ENCODE measurements at places on chromosomes 12 and 14.

GRCh38 chr14:106315436-106315835 lies 789.1 kb downstream of the TMEM121 start:
- DNase-seq: no peak

DNA sequence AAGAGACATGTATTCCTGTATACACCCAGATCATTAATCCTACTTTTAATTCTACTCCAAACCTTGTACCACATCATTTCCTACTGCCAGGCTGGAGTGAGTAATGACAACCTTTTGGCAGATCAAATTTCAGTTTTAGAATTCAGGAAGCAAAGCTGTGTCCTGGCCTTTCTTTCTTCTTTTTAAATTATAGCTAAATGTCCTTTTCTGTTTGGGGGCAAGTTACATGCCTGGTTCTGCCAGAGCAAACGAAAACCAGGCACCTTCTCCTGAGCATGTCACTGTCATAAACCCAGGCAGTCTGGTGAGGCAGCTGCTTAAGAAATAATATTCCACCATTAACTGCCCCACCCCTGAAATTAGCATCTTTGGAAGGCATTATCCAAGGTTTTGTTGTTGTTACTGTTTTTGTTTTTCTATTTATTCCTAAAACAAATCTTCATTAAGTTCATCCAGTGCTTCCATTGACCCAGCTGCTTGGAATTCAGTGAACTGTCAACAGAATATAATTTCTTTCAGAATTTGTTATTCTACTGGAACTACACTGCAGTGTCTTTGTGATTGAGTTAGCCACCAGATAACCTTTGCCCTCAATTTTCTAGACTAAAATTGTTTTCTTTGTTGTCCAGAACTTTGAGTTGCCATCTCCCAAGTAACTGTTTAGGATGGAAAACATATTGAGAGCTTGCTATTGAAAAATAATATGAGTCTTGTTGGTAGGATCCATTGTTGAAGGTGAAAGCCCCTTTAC lies 33.2 kb downstream of the SAMD4A start:
- DNase-seq: no peak

DNA sequence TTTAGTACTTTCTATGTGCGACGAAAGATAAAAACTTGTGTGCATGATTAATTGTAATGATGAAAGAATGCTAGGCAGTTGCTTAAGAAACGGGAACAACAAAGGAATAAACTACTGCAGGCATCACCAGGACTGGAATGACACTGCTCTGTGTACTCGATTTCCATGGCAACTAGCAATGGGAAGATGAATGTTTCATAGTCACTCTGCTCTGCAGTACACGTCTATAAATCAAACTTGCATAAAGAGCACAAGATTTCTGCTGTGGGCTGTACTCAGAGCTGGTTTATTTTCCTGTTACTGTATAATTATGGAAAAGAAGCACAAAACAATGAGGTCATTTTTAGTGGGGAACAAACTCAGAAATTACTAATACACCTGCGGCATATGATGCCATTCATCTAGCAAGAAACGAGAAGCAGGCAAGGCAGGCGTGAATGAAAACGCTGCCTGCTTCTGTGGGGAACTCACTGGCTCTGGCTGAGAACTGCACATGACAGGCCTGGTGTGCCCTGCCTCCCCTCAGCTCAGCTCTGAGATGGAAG lies 41.8 kb downstream of the EFCAB11 start:
- no peak for DNase-seq

- DNase-seq: no peak
Observed at GRCh38 chr14:60839657-60840056, 105.1 kb downstream of the MNAT1 start.

DNA sequence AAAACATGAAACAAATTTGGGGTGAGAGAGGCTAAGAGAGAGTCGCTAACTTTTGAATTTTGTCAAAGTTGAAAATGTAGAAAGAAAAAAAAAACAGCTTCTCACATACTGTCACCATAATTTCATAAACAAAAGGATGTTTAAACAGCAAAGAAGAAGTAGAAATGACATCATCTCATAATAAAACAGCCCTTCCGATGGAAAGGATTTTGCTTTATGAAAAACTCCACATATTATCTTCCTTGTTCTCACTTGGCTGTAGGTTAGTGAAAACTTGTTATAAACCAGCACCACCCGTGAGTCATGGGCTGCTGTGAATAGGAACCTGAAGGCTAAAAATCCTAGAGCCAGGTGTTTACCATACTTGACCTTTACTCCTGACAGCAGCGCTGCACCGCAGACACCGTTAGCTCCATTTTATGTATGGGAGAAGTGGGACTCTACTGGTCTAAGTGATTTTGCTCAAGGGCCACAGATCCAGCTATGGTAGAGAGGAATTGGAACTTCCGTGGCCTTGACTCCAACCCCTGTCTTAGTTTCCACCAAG lies 63.0 kb upstream of the VRK1 start:
- no peak for DNase-seq

DNA sequence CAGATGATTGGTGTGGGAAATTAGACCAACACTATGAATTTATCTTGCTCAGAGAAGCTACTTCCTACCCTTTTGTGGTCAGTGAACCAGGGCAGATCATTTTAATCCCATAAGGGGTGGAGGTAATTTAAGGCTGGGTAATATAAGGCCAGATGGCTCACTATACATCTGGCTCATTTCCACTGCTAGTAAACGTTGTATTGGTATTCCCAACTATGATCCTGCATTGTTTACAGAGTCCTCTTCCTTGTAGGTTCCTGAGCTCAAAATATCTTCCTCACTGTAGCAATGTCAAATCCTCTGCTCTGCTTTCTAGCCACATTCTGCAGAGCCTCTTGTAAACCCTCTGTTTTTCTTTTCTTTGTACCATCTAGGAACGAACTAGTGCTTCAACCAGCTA lies 93.0 kb upstream of the MGAT4C start:
- DNase-seq: no peak

DNA sequence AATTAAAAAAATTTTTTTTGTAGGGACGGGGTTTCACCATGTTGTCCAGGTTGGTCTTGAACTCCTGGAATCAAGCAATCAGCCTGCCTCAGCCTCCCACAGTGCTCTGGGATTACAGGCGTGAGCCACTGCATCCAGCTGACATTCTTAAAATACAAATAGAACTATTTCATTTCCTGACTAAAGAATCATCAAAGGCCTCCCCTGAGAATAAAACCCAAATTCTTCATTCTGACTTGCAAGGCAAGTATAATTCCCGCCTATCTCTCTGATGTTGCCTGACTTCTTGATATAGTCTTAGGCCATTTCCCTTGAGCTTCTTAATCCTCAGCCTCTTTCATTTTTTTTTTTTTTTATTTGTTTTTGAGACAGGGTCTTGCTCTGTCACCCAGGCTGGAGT lies 4.4 kb upstream of the BICD1 start:
- DNase-seq: no peak

DNA sequence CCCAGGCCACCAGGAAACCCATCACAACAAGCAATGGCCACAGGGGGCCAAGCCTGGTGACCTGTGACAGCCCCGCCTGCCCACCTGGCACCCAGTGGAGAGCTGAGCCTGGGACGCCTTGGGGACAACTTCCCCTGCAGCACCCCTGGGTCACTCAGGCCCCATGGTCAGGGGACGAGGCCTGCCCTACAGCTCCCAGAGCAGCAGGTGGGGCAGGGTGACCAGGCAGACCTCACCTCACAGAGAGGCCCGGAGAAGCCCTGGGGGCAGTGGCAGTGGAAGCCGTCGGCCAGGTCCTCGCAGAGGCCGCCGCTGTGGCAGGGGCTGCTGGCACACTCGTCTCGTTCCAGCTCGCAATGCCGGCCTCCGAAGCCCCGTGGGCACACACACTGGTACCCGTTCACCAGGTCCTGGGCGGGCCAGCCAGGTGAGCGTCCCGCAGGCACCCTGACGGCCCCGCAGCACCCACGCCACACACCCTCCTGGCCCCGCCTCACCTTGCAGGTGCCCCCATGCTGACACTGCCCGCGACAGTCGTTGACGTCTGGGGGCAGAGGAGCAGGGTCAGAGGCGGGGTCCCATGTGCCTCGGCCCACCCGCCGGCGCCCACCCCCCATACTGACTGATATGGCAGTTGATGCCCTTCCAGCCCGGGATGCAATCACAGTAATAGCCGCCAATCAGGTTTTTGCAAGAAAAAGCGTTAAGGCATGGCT lies 18.1 kb downstream of the JAG2 start:
- DNase-seq: no peak

- no peak for DNase-seq
Observed at GRCh38 chr12:122421187-122421820, 1.2 kb downstream of the CLIP1 start.

- no peak for DNase-seq
Observed at GRCh38 chr14:76774821-76775694, 13.8 kb downstream of the VASH1 start.

DNA sequence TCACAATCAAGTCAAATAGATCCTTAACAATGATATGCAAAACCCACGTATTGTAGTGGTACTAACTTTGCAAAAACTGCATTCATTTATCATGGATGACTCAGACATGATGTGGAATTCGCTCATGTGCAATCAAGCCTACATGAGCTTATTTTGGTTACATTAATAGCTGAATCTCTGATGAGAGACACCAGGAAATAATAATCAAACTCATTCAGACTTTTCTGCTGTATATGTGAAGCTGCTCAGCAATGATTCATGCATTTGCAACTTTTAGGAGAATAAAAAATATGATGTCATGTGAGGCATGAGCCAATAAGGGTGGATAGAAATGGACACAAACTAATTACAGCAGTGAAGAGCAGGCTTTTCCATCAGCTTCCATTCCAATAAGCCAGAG lies 1075.8 kb upstream of the TMEM132C start:
- no peak for DNase-seq

- DNase-seq: no peak
Observed at GRCh38 chr12:124876171-124876570, 12.5 kb upstream of the SCARB1 start.

DNA sequence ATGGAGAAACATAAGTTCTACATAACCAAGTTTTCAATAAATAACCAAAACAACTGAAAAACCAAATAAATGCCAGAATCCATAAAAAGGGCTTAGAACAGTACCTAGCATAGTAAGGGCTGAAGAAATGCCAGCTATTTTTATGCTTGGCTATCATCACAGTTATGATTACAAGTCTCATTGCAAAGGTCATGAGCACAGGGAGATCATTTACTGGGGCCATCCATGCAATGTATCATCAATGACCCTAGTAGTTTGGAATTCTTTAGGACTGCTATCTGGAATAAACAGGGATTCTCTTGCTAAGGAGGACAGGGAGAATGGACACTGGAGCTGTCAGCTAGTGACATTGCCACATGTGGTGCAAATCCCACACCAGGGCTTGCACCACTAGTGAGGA lies 92.5 kb upstream of the NAP1L1 start:
- DNase-seq: no peak

DNA sequence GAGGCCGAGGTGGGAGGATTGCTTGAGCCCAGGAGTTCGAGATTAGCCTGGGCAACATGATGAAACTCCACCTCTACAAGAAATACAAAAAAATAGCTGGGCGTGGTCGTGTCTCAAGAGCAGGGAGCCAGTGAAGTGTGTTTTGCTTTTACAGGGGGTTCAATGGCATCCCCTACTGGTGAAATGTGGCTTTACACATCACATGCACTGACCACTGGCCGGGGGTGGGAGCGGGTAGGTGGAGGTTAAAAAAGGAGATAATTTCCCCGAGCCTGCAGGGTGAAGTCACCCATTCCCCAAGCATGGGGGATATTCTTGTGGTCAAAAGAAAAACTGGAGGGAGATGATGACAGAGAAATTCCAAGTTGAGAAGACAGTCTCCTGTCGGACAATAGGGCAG lies 63.6 kb upstream of the PWP1 start:
- DNase-seq: no peak

- no peak for DNase-seq
Observed at GRCh38 chr12:41032386-41032785, 155.7 kb upstream of the PDZRN4 start.

GRCh38 chr14:90321891-90322290 lies 9.8 kb downstream of the NRDE2 start:
- no peak for DNase-seq

DNA sequence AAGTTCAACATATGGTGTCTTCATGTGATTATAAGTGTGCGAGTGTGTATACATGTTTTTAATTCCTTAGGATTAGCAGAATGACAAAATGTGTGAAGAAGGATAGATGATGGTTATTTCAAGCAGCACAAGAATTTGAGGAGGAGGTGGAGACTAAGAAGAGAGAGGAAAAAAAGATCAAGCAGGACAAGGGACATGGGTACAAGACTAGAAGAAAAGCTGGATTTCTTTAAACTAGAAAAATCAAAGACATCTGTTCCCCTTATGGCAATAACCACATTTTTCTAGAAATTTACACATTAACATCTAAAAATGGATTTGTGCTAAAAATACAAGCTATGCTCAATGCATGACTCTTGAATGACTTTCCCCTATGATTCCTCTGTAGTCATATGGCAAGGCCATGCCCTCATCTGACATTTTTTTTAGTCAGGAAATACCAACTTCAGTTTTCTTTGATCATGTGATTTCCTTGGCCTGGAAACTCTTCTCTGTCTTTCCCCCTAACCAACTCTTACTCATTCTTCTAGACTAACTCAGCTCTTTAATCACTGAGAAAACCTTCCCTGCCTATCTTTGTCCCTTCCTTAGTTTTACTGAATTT lies 435.8 kb downstream of the NRXN3 start:
- no peak for DNase-seq

All from NCI-H1092 (cell line).